ENCODE measurements at places on chromosomes 12 and 14.

DNA sequence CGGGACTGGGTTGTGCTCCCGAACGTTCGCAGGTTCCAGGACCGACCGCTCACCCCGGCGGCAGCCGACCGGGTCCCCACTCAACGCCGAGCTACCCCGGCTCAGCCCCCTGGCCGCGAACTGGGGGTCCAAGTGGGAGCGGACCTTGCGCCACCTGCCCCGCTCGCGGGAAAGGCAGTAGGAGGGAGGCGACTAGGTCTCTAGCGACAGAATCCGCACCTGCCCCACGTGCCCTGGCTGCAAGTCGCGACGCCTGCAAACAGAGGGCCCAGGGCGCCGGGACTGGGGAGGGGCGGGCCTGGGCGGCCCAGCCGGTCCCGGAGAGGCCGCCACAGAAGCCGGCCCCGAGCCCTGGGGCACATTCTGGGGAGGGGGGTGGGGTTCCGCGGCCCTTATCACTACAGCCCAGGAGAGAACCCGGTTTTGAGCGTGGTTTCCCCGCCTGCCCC, 239.2 kb upstream of the CPNE8 start:
- no peak for DNase-seq

GRCh38 chr14:54566410-54567223, at the start of gene SAMD4A:
TSS of gene SAMD4A (plus strand) at chr14:54567128. CDS start at chr14:54567917, 789 bp downstream.
- peak; percentile 81 for DNase-seq

DNA sequence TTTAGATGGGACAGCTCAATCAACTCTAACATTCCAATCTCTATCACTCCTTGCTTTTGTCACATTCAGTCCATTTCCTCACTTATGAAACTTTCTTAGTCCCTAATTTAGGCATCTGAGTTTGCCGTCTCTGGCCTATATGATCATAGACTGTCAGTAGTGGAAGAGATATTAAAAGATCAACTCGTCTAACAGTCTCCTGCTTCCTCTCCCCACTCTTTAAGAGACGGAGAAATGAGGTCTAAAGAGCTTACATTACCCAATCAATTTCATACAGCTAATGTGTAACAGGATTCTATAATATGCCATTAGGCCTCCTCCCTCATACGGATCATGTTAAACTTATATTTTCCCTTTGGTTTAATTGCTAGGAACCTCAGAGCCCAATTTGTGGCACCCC, 6.5 kb upstream of the ATP23 start:
- DNase-seq = no peak

DNA sequence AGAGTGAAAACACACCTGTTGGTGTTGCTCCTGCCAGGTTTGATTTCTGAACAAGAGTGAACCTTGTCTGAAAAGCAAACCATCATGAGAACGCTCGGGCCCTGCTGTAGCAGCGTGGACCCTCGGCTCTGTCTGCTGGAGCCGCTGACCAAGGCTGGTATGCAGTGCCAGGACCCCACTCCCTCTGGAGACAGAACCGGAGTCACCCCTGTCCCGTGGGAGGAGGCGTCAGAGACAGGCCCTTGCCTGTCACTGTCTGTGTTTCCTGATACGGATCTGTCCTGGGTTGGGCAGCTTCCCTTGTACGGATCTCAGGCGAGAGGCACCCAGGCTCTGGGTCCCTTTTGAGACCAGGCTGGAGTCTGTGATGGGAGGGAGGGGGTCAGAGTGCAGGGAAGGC, 111.6 kb downstream of the ADGRD1 start:
- DNase-seq = no peak

DNA sequence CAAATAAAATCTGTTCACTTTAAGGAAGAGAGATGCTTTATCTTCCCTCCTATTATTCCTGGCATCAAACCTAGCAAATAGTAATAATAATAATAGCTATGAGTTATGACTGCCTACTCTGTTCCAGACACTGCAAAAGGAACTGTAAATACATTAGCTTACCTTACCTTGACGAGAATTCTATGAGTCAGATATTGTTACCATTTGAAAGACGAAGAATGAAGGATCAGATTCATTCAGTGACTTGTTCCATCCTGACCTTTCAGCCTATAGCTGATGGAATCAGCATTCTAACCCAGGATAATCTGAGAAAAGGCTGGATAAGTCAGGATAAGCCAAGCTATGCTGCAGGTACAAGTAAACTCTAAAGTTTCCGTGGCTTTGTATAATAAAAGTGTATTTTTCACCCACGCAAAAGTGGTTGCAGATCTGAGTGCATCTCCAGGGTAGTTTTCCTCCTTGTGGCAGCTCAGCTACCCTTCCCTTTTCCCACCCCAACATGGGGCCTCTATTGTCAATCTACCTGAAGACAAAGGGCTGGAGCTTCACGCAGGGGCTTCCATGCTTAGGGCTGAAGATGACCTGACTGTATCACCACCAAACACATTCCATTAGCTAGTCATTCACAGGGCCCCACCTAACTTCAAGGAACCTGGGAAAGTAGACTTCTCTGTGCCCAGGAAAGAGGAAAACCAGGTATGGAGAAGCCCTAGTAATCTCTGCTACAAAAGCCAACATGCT, 57.2 kb upstream of the CCND2 start:
- no peak for DNase-seq

GRCh38 chr12:22576473-22576872, 32.1 kb upstream of the C2CD5 start:
- DNase-seq = no peak

DNA sequence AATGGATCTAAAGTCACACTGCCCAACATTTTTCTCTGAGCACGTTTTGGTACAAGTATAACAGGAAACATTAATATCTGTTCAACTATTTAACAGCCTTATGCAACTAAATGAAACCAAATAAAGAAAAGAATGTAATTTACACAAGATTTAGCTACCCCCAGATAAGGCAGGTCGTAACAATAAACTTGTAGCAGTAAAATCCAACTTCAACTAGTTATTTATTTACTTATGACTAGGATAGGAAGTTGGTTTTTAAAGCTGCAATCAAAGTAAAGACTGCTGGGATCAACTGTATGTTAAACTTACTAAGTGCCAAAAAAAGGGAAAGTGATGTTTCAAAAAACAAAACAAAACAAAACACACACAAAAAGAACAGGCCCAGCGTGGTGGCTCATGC, 30.9 kb downstream of the FERMT2 start:
- no peak for DNase-seq

- DNase-seq = peak; percentile 47
Measured at GRCh38 chr12:104764225-104765091, 193.6 kb downstream of the SLC41A2 start.

- no peak for DNase-seq
Measured at GRCh38 chr14:105469456-105470349, 4.9 kb upstream of the CRIP2 start.

GRCh38 chr12:6323340-6323994, 13.0 kb downstream of the PLEKHG6 start:
- peak; percentile 81 for DNase-seq

GRCh38 chr14:33631021-33631420, 319.9 kb downstream of the EGLN3 start:
- no peak for DNase-seq

- peak; percentile 9 for DNase-seq
Measured at GRCh38 chr12:5691943-5692342, 253.1 kb downstream of the ANO2 start.

DNA sequence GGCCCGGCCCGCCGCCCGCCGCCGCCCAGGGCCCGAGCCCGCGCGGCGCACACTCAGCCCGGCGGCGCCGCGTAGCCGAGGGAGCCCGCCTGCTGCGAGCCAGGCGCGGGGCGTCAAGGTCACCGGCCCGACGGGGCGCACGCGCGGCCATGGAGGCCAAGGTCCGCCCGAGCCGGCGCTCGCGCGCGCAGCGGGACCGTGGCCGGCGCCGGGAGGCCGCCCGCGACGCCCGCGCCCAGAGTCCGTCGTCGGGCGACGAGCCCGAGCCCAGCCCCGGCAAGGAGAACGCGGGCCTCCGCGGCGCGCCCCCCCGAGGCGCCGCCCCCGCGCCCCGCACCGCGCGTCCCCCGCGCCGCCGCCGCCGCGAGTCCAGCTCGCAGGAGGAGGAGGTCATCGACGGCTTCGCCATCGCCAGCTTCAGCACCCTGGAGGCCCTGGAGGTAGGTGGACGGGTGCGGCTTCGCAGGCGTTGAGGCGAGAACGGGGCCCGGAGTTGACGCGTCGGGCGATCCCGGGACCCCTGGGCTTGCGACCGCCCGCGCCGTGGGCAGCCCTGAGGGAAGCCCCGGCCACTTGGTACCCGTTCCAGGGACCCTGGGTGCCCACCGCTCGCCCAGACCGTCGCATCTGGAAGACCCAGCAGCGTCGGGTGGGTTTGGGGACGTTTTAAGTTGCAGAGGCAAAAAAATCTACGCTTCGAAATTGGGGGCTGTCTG, 629 bp downstream of the FBRSL1 start:
- no peak for DNase-seq

DNA sequence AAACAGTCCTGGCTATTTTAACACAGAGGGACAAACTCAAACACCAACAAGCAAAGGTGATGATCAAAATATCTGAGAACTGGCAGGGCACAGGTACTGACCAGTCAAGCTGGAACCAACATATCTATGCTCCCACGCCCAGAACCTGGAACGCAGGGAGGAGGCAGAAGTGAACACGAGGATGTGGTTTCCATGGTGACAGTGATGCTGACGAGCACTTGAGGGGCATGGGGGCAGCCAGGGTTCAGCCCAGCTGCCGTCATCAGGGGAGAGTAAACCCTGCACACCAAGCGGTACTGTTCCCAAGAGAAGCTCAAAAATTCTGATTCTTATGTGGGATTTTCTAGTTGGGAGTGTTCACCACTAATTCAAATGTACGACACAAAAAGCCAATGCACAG, 113.6 kb upstream of the SFSWAP start:
- DNase-seq = no peak

DNA sequence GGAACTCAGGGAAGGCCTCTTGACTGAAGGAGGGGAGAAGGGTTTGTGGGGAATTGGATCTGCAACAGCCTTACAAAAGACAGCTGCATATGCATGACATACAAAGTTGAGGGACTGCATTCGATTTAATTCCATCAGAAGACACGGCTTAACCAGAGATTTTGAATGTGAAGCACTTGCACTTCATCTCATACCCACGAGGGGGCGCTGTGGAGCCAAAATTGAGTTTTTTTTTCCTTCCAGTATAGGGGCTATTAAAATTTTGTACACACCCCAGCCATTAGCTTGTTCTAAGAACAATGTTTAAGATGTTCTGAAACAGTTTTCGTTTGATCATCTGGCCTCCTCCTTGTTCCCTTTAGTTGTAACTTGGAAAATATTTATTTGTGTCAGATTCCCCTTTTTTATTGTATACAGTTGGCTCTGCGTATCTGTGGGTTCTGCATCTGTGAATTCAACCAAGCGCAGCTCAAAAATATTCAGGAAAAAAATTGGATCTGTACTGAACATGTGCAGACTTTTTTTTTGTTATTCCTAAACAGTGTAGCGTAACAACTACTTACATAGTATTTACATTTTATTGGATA, 1.6 kb downstream of the SUDS3 start:
- no peak for DNase-seq

DNA sequence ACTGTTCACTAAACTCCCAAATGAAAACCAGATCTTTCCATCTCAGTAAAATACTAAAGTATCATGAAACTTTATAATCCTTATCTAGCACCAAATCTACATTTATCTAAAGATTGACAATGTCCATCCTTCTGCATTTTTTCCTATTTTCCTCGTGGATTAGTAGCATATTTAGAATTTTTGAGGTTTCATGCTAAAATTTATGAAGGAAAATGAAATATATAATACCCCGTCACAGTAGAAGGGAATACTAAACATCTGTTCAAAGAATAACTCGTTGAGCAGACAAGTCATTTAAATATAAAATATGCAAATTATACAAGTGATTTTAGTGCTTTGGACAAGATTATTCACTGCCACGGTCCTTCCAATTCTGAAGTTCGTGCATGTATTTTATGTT, 122.7 kb upstream of the SLCO1C1 start:
- DNase-seq = no peak

GRCh38 chr14:21278632-21279031, 1.3 kb upstream of the RPGRIP1 start:
- no peak for DNase-seq

DNA sequence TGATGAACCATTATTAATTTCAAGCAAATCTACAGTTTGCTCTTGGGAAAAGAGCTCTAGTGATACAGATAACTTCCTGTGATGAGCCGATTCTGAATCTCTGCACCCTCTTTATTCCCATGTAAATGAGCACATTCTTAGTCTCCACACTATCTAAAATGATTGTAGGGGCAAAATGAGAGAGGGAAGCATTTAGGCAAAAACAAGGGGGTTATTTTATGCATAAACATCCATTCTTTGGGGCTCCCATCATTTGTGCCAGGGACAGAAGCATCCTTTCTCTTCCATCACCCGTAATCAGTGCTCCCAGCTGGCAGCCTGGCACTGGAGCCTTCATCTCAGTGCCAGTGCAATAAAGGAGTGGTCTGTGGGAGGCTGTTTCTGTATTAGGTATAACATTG, 1.7 kb upstream of the GPD1 start:
- no peak for DNase-seq

GRCh38 chr12:66599816-66600215, 79.1 kb downstream of the GRIP1 start:
- no peak for DNase-seq

GRCh38 chr14:60275932-60276331, 26.9 kb downstream of the PPM1A start:
- DNase-seq = no peak

DNA sequence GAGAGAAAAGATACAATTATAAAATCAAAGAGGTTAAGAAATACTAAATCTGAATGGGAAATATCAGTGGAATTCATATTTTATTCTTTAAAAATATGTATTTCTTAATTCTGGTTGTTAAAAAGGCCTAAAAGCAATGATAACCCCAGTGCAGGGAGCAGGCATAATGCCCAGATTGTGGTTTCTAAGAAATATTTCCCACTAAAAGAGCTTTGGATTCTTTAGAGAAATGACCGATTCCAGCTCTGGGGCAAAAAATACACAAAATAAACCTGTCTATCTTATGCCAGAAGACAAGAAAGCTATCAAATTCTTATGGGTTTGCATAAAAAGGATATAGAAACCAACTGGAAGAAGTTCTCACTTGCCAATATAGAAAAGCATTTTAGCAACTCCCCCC, 71.6 kb downstream of the PDE6H start:
- peak; percentile 12 for DNase-seq

- no peak for DNase-seq
Measured at GRCh38 chr14:33484264-33484663, 466.6 kb downstream of the EGLN3 start.

GRCh38 chr14:100603341-100604120, 16.3 kb upstream of the BEGAIN start:
- DNase-seq = no peak

GRCh38 chr12:91620992-91621391, 438.4 kb upstream of the DCN start:
- DNase-seq = no peak
